ENCODE measurements at places on chromosomes 7 and 10.

DNA sequence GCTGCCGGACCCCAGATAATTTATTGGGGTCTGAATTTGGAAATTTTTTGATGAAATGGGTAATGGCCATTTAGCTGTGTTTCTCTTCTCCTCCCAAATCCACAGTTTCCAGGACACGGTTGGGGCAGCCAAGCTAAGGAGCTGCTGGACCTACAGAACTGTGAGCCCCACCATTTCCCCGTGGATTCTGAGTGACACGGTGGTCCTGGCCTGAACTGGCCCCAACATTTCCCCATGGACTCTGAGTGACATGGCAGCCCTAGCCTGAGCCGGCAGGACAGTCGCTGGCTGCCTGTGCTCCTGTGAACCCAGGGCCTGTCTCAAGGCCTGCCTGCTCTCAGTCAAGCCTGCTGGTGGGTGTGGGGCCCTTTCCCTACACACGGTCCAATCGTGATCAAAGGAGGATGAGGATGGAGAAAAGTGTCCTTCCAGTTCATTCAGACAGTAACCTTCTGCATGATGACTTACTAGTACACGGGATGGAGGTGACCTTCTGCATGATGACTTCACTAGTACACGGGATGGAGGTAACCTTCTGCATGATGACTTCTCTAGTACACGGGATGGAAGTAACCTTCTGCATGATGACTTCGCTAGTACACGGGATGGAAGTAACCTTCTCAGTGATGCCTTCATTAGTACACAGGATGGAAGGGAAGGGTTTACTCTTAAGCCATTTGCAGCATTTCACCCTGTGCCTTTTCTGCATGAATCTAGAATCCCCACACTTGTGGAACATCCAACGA lies 359.9 kb downstream of the GLRX3 start:
- DNase-seq: peak; percentile 30

- no peak for DNase-seq
Observed at GRCh38 chr10:60666221-60666620, 112.1 kb upstream of the CDK1 start.

GRCh38 chr10:48456361-48456804 lies 148.5 kb downstream of the ARHGAP22 start:
- DNase-seq: peak; percentile 27

DNA sequence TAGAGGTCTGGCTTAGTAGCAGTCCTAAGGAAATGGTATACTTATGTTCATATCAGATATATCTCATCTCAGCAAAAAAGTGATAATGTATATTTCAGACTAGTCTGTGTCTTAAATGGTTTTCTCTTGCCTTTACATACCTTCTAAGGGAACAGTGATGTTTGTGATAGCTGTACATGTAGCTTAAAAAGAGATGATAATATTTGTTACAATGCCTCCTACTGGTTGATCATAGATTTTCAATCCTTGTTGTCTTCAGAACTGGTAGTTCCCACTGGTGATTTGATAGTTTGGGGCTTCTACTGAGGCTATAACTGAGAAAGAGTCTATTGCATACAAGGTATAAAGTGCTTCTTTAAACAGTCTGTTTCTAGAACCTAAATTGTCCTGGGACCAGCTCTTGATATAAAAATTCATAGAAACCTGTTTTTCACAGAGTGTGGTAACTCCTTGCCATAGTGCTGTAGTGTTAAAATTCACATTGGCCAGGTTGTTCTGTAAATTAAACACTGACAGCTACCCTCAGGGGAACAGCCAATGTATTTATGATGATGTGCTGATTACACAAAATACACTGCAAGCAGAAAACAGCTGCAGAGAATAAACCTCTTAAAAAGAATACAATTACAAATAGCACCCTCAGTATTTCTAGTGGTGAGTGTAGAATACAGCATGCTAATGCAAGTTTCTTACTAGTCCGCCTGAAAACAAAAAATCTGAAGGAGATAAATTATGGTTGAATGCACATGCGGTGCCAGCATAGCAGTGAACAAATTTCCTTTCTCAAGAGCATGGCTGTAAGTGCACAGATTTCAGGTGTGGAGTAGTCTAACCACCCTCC lies 90.3 kb downstream of the BTRC start:
- DNase-seq: no peak

- peak; percentile 38 for DNase-seq
Observed at GRCh38 chr10:79060641-79061255, 8.0 kb upstream of the ZMIZ1 start.

GRCh38 chr7:27160546-27161213 lies 4.2 kb upstream of the HOXA7 start:
- DNase-seq: peak; percentile 94

DNA sequence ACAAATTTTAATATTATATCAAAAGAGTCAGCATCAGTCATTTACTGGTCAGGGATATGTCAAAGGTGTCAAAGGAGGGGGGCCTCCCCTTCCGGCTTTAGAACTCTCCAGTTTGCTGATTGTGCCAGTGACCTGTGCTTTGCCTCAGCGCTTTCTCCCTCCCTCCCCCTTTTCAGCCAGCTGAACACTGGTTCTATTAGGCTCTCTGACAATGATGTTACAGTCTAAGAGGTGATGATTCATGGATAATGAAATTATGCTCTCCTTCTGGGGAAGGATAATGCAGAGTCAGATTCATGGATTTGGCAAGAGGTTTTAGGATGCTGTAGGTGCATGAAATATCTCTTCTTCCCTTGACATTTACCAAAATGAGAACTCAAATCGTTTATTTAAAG lies 6.1 kb downstream of the LRRTM3 start:
- DNase-seq: no peak

DNA sequence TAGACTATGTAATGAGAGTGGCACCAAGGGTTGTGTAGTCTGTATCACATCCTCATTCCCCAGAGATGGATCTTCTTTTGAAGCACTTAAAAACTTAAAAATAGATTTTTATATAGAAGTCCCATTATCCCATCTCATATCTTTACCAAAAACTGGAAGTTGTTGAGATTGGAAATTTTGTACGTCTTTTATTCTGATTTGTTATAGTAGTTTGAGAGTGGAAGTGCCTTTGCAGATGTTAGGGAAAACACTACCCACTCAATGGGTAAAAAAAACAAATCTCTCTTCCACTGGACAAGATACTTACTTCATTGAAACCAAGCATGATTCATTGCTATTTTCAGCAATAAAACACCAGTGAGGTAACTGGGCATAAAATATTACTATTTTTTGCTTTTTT lies 184.4 kb downstream of the MACC1 start:
- DNase-seq: no peak

DNA sequence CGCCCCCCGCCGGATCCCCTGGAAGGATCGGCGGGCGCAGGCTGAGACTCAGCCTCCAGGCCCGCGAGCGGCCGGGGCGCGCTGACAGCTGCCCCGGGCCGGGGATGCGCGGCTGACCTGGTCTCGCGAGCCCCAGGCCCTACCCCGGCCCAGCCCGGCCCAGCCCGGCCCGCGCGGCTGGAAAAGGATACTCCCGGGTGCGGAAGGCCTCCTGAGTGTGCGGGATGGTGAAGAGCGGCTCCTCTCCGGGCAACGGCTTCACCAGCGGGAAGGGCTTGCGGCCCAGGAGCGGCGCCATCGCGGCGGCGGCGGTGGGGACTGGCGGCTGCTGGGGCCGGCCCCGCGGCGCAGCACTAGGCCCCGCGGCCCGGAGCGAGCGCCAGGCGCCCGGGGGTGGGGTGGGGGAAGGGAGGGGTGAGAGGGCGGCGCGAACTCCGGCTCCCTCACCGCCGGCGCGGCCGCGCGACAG lies 423 bp downstream of the BAZ1B start:
- DNase-seq: no peak

DNA sequence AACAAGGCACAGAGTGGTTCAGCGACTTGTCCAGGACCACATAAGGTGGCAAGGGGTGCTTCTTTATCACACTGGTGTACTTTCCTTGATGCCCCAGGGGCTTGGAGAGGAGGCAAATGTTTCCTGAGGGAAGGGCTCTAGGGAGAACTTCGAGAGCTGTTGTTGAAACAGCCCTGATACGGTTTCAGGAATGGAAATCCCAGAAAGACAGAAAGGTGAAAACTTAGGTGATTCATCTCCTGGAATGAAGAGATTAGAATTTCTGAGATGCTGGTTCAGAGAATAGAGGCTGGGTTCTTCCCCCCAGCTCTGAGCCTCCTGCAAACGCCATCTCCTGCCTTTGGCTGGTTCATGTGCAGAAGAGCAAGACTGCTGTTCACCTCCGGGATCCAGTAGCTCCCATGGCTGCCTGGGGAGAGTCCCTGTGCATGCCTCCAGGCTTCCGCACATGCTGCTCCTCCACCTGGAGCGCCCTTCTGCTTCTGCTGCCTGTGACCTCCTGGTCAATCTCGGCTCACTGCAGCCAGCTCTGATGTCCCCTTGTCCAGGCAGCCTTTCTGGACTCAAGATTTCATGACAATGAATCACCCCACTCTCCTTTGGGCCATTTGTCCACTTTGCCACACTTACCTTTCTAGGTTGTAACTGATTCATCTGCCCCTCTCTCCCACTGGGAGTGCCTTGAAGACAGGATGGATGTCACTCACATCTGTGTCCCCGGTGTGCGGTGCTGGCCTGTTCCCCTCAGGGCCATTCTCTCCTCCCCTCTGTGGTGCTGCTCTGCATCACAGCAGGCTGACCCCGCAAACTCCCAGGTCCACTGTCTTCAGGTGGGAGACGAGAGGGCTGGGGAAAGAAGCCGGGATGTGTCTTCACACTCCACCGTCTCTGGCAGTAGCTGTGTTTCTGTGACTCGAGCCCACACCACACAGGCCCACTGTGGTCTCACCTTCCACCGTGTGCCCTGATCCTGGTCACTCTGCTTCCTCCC lies 3.6 kb upstream of the CDH23 start:
- DNase-seq: no peak

GRCh38 chr10:53997953-53998352 lies 803.1 kb downstream of the PCDH15 start:
- DNase-seq: no peak

DNA sequence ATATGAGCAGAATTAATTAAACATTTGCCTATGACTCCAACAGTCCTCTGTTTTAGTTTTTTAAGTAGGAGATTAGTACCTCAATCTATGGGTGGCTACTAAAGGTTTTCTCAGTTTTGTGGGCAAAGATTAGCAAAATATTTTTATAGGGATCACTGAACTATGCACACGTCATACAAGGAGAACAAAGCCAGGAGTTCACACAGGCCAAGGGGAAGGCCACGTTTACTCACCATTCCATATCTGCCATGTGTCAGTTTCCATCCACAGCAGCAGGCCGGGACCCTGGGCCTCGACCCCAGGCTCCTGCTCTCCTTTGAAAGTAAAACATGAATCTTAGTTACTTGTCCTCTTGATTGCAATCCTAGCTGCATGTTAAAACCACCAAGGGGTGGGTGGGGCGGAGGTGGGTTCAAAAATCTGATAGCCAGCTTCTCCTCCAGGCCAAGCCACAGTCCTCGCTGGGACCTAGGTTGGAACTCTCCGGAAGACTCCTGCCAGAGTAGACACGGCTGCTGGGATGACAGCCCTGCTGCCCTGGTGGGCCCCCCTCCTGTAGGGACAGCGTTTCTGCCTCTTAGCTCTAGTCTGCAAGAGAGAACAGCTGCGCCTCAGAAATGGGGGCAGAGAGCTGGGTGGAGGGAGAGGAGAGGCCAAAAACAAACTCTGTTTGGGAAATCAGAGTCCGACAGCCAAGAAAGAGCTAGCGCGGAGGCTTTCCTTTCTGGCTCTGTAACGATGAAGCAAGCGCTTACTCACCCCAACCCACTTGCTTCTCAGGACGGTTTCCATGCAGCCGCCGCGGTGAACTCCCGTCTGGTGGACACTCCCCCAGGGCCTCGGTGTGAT lies 35.6 kb downstream of the PITRM1 start:
- DNase-seq: peak; percentile 60

- no peak for DNase-seq
Observed at GRCh38 chr7:105703207-105703930, 122.1 kb upstream of the EFCAB10 start.

GRCh38 chr10:115084277-115084850 lies 8.8 kb upstream of the ATRNL1 start:
- DNase-seq: no peak

Measured in activated effector memory CD4-positive, alpha-beta T cell treated with anti-CD3 and anti-CD28 coated beads, Interleukin-2, amount 50 U/mL, for 16 hours (primary cell).